Heart left ventricle (tissue), 16 donors: ENCODE measurements at places on chromosomes 5 and 9.

GRCh38 chr9:124280176-124280691, 22.5 kb downstream of the NEK6 start:
- peak overlapping the region; percentile 83 for H3K27ac ChIP-seq
- H3K4me3 ChIP-seq, result no peak overlapping the region
- DNase-seq, result peak; percentile 80
- H3K36me3 ChIP-seq, result no peaks in the 10 kb centered on the region
- H3K27me3 ChIP-seq, result no peaks in the 10 kb centered on the region

GRCh38 chr5:33905381-33905780, 13.6 kb upstream of the ADAMTS12 start:
- no peak overlapping the region for H3K4me3 ChIP-seq
- DNase-seq, result no peak
- H3K36me3 ChIP-seq, result no peaks in the 10 kb centered on the region
- H3K4me1 ChIP-seq, result no peaks in the 10 kb centered on the region
- no peaks in the 10 kb centered on the region for H3K27me3 ChIP-seq

GRCh38 chr5:179239256-179240135, 105.8 kb downstream of the ADAMTS2 start:
- no peaks in the 10 kb centered on the region for H3K27me3 ChIP-seq
- H3K27ac ChIP-seq, result no peak overlapping the region
- no peaks in the 10 kb centered on the region for H3K36me3 ChIP-seq
- H3K4me3 ChIP-seq, result no peak overlapping the region
- no peak for DNase-seq

DNA sequence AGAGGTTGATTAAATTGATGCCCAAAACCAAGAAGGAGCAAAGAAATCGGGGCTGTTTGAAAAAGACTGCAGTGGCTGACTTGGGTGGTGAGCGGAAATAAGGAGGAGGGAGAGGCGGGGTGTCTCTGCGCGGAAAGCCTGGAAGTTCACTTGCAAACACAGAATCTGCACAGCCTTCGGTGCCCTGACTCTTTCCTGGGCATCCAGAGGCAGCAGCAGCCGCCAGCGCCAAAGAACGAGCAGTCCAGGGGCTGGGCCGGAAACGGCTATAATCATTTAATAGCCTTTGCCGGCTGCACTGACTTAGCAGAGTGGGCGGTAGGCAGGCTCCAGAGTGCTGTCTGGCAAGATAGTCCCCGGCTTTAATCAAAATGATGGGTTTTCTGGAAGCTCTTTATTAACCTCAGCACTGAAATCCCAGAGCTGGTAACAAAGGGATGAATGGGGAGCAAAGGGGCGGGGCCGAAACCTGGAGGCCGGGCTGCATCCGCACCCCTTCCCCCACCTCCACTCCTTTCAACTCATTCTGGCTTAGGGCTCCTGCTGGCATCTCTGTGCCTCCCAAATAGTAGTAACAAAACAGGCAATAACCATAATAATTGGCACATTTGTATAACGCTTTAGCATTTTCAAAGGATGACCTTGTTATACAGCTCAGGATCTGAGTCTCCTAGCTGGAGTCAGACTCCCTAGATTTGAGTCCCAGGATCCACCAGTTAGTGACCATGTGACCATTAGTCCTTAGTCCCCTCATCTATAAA, 35.7 kb downstream of the PCDHAC2 start:
- H3K27me3 ChIP-seq, result peaks cover 21% of the 10 kb centered on the region
- no peak overlapping the region for H3K4me3 ChIP-seq
- no peaks in the 10 kb centered on the region for H3K36me3 ChIP-seq
- H3K27ac ChIP-seq, result no peak overlapping the region

- no peak overlapping the region for H3K4me3 ChIP-seq
- no peaks in the 10 kb centered on the region for H3K36me3 ChIP-seq
- no peaks in the 10 kb centered on the region for H3K4me1 ChIP-seq
- DNase-seq, result no peak
- no peak overlapping the region for H3K27ac ChIP-seq
Observed at GRCh38 chr5:89570557-89570956, 687.6 kb upstream of the MEF2C start.

GRCh38 chr5:16489322-16489791, 23.8 kb upstream of the ZNF622 start:
- no peaks in the 10 kb centered on the region for H3K27me3 ChIP-seq
- H3K4me1 ChIP-seq, result no peaks in the 10 kb centered on the region
- H3K4me3 ChIP-seq, result no peak overlapping the region
- H3K36me3 ChIP-seq, result no peaks in the 10 kb centered on the region
- H3K27ac ChIP-seq, result peak overlapping the region; percentile 82

DNA sequence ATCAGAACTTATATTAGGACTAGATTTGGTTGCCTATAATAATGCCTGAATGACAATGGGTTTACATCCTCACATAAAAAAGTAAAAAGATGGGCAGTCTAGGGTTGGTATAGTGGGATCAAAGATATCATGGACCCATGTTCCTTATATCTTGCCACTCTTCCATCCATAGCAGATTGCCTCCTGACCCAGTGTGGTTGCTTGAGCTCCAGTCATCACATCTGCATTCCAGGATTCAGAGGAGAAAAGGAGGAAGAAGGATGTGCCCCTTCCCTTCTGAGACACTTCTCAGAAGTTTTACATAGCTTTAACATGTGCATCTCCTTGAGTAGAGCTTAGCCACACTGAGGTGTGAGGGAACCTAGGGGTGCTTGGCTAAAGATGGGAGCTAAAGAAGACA, 22.9 kb downstream of the RALGPS1 start:
- peaks cover 36% of the 10 kb centered on the region for H3K4me1 ChIP-seq
- no peaks in the 10 kb centered on the region for H3K36me3 ChIP-seq
